ENCODE measurements at places on chromosomes 6 and 20.

DNA sequence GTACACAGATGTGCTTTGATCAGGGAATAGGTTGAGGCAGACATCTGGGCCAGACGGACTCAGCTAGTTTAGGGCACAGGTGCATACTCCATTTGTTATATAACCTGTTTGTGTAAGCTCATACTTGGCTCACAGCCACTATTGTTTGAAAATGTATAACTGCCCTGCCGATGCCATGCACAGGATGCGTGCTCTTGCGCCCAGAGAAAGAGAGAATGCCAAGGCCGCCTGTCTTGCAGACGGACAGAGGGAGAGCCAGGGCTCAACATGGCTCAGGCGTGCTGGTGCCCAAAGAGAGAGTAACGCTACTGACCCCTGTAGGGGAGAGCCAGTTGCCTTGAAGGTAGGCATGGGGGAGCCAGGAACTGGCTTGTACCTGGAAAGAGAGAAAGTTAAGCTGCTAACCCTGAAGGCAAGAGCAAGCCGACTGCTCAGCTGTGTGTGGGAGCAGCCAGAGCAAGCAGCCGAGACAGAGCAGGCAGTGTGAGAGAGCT is 57.7 kb downstream of the FAM229B start:
- no peak for DNase-seq

DNA sequence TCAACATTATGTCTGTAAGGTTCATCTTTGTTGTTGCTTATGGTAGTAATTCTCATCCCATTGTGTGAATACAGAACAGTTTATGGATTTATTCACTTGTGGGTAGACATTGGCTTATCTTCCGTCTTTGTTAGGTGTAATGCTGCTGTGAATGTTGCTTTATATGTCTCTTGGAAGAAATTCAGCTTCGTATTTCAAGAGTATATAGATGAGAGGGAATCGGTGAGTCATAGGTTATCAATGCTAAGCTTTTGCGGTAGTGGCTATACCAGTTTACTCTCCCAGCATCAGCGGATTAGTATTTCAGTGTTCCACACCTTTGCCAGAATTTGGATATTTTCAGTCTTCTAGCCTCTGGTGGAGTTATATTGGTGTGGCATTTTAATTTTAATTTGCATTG is 77.8 kb downstream of the ZFAND3 start:
- DNase-seq: no peak

DNA sequence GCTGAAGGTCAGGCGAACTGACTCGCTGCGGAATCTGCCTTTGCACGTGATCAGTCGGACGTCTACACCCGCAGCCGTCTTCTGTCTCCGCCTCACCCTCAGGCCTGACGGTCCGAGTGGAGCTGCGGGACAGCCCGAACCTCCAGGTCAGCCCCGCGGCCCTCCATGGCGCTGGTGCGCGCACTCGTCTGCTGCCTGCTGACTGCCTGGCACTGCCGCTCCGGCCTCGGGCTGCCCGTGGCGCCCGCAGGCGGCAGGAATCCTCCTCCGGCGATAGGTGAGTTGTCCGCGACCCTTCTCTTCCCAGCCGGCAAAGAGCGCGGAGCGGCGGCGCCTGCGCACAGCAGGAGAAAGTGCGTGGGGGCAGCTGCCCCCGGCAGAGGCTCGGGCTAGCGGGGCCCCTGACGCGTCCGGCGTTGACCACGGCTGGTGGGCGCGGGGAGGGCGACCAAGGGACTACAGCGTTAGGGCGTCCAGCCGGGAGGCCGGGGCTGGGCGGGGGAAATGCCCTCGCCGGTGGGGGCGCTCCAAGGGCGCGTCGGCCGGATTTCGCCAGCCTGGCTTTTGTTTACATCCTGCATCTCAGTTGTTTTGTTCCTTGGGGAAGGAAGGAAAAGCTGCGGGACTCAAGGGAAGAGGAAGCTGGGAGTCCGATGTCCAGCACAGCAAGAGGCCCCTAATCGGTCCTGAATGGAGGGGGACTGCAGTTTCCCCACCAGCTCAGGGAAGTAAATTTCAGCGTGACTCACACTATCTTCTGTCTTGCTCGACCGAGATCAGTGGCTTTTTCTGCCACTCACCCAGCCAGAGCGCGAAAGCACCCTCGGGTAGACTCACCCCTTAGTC is at the start of gene SMPDL3A:
SMPDL3A (plus strand) TSS at position 77 of the 846 bp plus-strand sequence; CDS start at position 166, 89 bp downstream.
- DNase-seq: no peak

DNA sequence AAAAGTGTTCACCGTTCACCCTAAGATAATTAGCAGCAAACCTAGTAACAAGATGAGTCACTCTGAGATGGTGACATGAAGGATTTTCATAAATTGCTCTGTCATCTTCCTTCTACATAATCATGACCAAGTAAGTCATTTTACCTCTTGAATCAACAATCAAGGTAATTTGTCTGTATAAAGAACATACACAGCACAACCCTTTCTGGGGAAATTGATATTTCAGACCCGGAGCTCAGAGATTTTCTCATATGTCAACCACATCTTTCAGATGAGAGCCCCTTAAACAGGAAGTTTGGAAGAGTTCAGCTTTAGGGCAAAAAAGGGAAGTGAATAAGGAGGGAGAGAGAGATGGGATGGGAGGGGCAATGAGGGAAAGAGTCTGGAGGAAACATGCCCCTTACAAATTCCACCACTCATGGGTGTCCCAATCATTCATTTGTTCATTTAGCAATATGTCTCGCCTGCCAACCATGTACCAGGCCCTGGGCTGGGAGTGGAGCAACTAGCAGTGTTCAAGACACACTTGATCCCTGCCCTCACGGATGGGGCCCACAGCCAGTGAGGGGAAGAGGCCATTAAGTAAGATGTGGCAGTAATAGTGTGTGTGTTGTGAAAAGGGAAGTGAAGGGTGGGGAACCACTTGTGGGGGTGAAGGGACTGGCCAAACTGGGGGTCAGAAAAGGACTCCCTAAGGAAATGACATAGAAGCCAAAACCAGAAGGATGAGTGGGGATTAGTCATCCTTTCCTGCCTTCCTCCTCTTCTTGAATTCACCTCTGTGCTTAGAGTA is 190.9 kb downstream of the MAFB start:
- DNase-seq: no peak

- DNase-seq: no peak
These were observed 5.2 kb downstream of the NOP56 start for GRCh38 chr20:2657674-2658073.

GRCh38 chr6:148200293-148200692 is 142.3 kb upstream of the SASH1 start:
- DNase-seq: no peak

- DNase-seq: no peak
These were observed 89.0 kb upstream of the NOX3 start for GRCh38 chr6:155544677-155545076.

- no peak for DNase-seq
These were observed 149.7 kb downstream of the CARMIL1 start for GRCh38 chr6:25428758-25429317.

Measured in NK-92 treated with Interleukin-12 subunit alpha and Interleukin-12 subunit beta, amount 100 ng/mL, for 24 hours (cell line).